Stimulated activated CD4-positive, alpha-beta T cell treated with anti-CD3 and anti-CD28 coated beads, Interleukin-15, amount 100 ng/mL, for 1 hour (primary cell): ENCODE measurements at places on chromosomes 5 and 9.

DNA sequence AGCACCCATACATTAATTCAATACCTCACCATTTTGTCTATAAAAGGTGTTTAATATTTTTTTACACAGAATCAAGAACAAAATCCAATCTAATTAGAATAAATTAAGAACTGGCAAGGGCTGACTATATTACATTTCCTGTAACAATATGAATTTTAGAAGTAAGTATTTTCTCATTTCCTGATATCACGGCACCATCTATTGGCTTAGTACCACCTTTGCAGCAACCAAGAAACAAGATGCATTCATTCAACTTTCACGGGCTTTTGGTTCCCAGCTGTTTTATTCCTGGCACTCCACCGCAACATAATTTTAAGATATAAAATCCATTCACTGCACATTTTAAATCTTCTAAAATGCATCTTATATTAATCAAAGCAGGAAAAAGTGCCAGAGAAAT is 20.6 kb downstream of the PSMB7 start:
- no peak for DNase-seq

GRCh38 chr9:78858266-78858665 is 561.3 kb downstream of the PSAT1 start:
- DNase-seq, result no peak

GRCh38 chr5:51373880-51374523 is 9.2 kb upstream of the ISL1 start:
- DNase-seq, result no peak

DNA sequence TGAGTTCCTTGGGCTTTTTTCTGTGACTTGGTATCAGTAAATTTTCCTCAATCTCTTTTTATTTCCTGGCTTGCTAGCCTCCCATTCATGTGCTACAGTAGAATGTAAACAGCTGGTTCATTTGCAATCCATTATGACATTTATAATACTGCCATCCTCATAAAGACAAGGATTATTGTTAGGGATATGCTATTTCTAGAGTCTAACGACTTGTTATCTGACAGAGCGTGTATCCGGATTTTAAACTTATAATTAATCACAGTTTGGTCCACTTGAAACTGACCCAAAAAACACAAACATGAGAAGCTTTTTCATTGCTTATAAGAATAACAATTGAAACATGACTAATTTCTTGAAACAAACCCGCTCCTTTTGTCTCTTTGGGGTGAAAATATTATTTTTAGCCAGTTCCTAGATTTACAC is 585.8 kb downstream of the TLE4 start:
- DNase-seq, result no peak

DNA sequence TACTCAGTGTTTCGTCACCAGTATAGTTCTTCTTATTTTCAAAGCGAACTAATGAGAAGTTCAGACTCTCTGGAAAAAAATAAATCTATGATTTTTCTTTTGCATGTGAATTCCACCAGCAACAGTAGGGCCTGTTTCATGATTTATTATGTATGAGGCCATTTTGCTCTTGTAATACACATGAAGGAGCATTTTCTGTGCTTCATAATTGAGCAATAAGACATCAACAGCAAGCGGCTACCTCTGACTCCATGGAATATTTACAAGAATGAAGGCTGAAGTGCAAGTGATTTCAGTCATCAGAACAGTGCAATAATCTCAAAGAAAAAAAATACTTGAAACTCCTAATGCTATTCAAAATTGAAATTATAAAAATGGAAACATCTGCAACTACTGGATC is 282.9 kb upstream of the EDIL3 start:
- DNase-seq, result no peak

GRCh38 chr9:132472199-132472598 is 62.2 kb downstream of the CFAP77 start:
- DNase-seq, result no peak

- DNase-seq, result no peak
These were observed 144.7 kb downstream of the TRPM6 start for GRCh38 chr9:74742792-74743730.

GRCh38 chr5:56037531-56038010 is 42.8 kb upstream of the IL6ST start:
- no peak for DNase-seq

GRCh38 chr5:154722097-154722496 is 33.1 kb upstream of the LARP1 start:
- no peak for DNase-seq

DNA sequence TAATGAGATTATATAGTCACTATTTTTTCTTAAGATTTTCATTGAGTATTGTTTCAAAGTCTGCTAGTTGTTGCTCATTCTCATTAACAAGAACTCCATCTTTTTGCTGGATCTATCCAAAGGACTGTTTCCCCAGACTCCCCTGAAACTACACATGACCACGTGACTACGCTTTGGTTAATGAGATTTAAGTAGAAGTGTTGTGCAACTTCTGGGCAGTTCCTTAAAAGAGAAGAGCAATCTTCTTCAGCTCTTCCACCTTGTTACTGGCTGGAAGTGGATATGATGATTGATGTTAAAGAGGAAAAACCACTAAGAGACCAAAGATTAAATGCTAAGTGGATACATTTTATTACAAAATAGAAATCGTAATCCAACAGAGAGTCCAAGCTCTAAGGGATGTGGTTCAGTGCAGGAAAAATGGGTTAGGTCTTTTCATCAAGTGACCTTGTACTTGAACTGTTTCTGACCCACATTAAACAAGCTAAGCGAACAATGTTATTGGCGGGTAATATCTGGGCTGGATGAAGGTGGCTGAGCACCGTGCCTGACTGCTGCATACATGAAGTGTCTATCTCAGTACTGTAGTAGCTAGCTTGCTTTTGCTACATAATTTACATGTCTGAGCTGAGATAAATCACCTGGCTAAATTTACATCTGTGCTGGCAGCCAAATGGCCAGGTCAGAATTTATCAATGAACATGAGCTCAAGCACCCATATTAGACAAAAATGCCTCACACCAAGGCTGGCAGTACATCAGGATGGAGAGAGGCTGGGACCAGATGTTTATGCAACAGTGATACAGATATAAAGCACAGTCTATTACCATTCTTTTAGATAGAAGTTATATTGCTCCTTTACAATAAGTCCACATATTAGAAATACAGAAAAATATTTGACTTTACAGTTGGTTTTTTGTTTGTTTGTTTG is 7.5 kb upstream of the CTNNAL1 start:
- no peak for DNase-seq

DNA sequence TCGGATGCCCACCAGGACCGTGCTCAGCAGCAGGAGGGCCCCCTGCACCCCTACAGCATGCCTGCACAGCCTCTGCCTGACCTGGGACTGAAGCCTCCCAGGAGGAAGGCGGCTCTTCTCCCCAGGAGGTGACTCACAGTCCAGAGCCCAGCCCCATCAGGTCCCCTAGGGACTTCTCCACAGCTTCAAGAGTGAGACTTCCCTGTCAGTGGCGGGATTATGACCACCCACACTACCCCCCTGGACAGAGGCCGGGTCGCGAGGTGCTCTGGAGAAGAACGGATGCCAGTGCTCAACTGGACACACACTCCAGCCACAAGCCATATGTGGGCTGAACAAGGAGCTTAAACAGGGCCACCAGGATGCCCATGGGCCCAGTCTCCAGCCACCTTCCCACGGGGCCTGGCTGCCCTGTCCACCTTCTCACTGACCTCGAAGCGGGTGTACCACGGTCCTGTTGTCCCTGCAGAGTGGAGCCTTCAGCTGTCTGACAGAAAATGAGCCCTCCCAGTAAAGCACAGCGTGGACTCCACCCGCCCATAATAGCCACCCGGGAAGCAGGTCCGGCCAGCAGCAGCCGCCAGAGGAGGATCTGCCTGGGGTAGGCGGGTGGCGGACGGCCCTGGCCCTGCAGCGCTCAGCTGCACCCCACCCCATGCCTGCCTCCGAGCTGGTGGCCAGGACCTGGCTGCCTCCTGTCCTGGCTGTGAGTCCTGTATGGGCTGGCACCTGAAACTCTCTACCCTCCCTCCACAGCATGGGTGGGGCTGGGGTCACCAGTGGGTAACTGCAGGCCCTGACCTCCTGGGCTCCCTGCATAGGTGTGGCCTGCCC is 54.7 kb downstream of the SEMA4D start:
- no peak for DNase-seq

DNA sequence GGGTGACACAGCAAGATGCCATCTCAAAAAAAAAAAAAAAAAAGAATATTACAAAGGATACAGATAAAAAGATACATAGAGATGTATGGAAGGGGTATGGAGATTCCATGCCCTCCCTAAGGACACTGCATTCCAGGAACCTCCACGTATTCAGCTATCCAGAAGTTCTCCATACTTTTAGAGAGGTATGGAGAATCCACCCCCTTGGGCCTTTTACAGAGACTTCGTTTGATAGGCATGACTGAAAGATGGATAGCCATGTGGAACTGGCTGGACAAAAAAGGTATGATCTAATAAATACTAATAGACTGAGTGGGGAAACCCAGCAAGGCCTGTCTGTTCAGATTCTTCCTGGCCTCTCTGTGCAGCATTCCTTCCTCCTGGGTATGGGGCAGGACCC is 56.6 kb upstream of the DMRT1 start:
- no peak for DNase-seq

GRCh38 chr9:80040457-80040856 is 468.7 kb downstream of the TLE4 start:
- DNase-seq, result no peak

DNA sequence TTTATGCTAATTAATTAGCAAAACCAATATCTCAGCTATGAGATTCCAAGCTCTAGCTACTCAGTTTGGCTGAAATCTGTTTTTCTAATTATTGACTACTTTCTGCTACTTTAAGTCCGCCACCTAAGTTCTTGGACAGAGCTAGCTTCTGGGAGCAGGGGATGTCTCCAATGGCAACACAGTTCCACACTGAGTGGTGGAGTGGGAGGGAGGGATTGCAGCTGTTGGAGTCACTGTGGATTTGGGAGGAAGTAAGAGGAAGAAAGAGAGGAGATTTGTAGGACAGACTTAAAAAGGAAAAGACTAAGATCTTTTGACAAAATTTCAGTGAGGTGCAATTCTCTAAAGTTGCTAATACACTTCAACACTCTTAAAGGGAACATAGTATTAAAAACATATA is 450.8 kb downstream of the NFIB start:
- no peak for DNase-seq

DNA sequence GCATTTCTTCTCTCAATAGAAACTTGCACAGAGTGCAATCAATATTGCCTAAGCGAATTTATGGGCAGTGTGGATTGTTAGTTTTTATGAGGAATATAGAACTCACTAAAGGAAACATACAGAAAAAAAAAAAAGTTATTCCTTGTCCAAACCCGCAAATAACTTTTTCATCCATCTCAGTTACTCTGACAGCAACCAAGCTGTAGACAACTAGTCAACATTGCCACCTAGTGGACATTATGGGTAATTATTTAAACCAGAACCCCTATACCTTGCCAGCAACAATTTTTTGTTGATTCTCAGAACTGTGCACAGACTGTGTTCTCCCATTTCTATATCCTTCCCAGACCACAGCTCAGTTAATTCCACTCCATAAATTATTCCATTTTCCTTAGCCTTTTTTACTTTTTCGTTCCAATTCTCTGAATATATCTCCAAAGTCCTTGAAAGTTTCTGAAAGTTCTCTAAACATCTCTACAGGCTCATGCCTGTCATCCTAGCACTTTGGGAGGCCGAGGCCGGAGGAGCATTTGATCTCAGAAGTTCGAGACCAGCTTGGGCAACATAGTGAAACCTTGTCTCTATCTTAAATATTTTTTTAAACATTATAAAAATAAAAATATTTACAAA is 2.6 kb upstream of the AFAP1L1 start:
- no peak for DNase-seq

GRCh38 chr9:131754846-131755245 is 15.0 kb upstream of the RAPGEF1 start:
- no peak for DNase-seq

GRCh38 chr5:124061663-124062062 is 549.7 kb downstream of the CSNK1G3 start:
- no peak for DNase-seq

DNA sequence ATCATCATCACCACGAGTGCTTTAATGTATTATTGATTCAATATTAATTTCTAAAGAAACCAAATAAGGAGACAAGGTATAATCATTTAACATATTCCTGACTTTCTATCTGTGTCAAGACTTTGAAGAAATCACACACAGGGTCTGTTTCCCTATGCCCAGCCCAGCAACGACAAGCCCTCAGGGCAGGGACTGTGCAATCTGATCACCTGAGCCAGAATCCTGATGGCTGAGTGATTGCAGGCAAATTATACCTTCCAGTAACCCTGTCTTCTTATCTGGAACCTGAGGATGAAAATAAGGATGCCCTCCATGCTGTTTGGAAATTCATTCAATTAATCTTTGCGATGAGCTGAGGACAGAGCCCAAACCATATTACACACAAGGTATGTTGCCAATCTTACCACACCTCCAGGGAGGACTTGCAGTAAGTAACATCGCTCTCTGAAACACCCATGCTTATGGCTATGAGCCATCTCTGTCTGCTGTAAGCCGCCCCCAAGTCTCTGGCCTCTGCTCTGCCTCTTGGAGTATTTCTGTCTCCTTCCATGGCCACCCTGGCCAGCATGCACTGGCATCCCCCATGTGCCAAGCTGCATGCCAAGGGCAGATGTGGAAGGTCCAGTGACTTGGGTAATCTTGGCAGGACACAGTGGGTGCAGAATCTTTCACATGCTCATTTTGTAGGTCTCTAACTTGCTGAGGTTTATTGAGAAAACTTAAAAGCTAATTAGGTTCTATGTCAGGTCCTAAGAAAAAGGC is 10.6 kb downstream of the TAS2R1 start:
- no peak for DNase-seq

DNA sequence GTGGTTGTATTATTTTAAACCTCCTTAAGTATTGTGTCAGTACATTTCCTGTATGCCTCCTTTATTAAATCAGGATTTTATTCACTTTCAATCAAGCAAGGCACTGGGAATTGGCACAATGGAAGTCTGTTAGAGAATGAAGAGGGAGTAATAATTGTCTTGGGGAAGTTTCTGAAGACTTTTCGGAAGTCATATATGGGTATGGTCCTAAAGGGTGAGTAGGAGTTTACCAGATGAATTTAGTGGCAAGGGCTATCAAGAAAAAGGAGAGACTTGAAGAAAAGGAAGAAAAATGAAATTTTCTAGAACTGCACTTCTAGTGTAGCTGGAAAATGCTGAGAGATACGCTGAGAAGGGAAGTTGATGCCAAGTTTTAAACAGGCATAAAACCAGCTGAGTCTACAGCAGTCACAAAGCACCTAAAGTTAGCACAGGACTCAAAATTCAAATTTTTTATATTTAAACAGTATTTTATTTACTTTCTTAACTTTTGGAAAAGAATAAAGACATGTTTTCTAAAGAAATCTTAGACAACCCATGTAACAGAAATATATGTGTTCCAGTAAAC is 184.9 kb downstream of the SMC2 start:
- DNase-seq, result no peak

DNA sequence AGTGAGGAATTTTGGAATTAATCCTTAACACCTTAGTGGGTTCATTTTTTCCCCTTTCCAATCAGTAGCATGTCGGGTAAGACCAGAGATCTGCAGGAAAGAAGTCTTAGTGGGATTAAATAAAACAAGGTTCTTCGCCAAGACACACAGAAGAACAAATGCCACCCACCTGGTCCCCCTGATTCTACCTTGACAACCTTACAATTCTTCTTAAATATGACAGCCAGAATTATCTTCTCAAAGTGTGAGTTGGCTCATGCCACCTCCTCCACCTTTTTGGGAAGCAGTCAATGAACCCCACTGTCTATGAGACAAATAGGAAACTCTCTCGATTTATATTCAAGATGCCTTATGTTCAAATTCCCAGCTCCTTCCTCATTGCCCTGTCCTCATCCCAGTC is 105.1 kb downstream of the BRINP1 start:
- no peak for DNase-seq

- no peak for DNase-seq
These were observed 119.5 kb upstream of the CACNA1B start for GRCh38 chr9:137758067-137758466.
